ENCODE measurements at places on chromosomes 16 and 17.

GRCh38 chr17:44599298-44600175 lies 42.3 kb downstream of the FZD2 start:
- DNase-seq = no peak

DNA sequence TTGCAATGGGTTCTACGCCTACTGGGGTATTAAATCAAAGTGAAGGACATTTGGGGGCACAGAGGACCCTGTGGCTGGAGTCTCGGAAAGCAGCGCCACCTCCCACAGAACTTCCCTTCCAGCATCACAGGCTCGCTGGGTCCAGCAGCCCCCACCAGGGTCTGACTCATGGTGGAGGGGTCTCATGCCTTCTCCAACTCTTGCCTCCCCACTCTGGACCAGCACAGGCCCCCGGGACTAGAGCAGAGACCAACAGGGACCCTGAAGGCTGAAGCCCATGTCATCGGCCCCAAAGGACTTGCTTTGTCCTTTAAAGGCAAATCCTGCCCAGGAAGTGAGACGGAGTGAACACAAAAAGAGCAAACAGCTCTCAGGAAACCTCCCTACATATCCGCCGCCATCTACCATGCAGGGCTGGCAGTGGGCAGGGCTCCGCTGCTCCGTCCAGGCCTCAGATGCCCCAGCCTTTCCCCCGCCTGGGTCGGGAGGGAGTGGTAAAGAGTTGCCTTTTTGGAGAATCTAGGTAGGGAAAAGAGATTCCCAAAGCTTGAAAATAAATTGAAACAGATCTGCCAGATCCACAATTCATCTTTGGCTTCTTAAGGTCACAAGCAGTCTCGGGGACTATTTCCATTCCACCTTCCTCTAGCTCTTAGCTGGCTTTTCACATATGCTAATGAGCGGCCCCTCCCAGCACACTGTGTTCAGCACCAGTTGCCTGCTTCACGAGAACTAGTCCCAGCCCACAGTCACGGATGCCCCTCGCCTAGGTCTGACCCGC lies 2.1 kb upstream of the GPRC5C start:
- DNase-seq = no peak

GRCh38 chr17:19357351-19357750 lies 5.2 kb downstream of the B9D1 start:
- DNase-seq = no peak

DNA sequence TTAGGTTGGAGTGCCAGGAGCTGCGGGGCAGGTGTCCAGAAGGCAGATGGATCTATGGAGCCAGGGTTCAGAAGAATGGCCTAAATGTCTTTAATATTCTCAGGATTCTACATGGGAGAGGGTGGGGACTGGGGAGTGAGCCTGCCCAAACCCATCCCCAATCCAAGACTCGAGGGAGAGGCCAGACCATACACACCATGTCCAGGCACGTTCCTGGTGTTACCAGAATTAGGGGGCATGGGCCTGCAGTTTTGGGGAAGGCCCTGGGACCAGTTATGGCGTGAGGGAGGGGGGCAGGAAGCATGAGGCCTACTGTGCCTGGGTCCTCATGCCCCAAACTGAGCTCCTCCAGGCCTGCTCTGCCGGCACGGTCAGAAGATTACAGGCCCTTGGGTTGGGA lies 1.9 kb downstream of the TAX1BP3 start:
- no peak for DNase-seq

DNA sequence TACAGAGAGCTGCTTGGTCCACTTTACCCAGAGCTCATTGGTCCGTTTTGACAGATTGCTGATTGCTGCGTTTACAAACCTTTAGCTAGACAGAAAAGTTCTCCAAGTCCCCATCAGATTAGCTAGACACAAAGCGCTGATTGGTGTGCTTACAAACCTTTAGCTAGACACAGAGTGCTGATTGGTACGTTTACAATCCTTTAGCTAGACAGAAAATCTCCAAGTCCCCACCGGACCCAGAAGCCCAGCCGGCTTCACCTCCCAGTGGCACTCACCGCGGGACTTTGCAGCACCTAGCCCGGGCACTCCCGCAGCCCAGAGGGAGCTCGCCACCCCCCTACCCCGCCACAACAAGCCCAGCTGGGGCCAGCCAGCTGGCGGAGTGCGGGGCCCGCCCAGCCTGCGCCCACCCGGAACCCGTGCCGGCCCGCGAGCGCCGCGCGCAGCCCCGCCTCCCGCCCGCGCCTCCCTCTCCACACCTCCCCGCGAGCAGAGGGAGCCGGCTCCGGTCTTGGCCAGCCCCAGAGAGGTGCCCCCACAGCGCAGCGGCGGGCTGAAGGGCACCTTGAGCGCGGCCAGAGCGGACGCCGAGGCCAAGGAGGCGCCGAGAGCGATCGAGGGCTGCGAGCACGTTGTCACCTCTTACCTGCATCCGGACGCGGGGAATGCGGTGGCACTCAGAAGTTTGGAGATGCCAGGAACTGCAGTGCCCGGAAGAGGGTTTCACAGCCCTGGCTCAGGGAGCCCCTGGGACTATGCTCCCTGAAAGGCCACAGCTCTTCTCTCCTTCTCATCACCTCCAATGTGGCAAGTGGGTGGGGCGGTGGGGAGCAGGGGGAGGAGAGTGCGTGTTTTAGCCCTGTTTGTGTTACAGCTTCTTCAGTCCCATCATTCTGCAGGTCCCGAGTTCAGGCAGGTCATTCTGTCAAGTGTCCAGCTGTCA lies 1504.5 kb downstream of the CDH11 start:
- DNase-seq = no peak

DNA sequence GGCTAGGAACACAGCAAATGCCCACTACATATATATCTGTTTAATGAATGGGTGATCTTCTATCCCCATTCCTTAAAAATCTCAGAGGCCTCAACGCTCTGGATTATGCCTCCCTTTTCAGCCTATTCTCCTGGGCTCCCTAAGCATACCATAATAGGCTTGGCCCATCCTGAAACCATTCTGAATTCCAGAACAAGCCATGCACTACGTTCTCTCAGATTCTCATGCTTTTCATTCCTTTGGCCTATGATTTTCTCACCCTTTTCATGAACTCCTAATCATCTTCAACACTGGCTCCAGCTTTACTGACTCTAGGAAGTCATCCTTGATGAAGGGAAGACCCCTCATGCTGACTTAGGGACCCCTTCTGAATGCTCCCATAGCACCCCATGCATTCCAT lies 71.1 kb downstream of the RPGRIP1L start:
- DNase-seq = no peak

DNA sequence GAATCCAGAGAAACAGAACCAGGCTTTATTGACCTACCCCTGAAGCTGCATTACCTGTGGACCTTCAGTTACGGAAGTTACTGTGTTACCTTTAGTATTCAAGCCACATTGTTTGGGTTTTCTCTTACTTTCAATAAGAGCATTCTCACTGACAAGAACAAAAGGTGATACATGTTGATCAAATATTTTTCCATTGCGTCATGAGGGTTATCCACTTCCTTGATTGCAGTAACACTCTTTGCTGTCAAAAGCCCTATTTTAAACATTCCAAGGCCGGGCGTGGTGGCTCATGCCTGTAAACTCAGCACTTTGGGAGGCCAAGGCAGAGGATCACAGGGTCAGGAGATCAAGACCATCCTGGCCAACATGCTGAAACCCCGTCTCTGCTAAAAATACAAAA lies 28.6 kb upstream of the PAFAH1B1 start:
- DNase-seq = no peak

- no peak for DNase-seq
Observed at GRCh38 chr16:12252616-12253015, 276.1 kb downstream of the SNX29 start.

DNA sequence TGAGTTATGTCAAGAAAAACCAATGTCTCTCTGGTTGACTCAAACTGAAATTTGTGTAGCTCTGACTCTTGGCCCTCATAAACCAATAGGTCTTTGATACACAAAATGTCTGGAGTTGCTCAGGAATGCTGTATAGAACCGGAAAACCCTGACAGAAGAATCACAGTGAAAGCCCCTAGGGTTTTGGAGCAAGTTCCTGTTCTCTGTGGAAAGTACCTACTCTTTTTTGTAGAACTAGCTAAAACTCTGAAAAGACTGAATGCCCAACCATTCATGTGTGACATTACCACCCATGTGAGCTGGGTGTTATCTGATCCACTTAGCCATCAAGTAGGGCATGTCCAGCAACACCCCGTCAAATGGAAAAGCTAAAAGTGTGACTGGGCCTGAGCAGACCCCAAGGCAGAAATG lies 28.8 kb downstream of the CCL4 start:
- no peak for DNase-seq

GRCh38 chr17:77681861-77682260 lies 276.6 kb upstream of the TNRC6C start:
- DNase-seq = no peak

Measured in D721Med (cell line).